ENCODE measurements at places on chromosomes 3 and 15.

DNA sequence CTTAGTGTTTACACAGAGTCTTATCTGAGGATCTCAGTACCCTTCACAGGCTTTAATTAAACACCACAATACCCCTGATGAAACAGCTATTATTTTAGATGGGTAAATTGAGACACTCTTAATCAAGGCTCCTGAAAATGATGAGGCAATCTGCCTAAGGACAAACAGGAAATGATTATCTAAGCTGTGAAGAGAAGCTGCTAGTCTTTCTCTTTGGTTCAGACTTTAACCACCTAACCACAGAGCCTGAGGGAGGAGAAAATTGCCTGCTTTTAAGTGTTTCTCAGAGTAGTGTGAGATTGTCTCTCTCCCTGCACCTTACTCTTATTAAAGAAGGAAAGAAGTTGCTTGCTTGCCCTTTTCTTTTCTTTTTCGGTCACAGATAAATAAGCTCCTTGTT, 364.3 kb upstream of the ADAMTS9 start:
- no peak for DNase-seq

DNA sequence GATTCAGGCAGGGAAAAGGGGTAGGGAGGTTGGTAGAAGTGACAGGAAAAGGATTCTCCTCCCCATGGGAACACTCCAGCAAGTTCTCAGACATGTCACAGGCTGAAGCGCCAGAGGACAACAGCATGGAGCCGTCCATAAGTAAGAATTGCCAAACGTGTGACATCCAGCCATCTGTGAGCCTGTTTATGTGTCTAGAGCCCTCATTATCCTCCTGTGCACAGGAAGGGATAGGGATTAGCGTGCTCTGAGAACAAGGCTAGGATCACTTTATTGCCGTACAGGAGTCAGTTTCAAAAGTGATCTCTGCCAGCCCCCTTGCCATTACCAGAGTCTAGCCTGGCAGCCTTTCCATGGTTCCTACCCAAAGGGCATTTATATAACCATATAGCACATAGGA, 549.5 kb downstream of the NTRK3 start:
- no peak for DNase-seq

DNA sequence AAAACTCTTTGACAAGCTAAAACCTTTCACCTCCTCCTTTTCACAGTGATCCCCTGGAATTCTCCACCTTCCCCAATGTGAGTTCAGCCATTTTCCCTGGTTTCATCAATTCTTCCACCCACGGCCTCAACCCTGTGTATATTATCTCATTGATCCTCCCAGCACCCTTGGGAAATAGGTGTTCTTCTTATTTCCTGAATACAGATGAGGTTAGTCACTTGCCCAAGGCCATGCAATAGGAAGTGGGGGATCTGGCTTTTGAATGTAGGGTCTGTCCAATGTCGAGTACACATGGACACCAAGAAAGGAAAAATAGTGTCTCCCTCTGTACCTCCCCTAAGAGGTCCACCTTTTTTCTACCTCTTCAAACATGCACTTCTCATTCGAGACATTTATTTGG, 262.8 kb upstream of the ST8SIA2 start:
- no peak for DNase-seq

DNA sequence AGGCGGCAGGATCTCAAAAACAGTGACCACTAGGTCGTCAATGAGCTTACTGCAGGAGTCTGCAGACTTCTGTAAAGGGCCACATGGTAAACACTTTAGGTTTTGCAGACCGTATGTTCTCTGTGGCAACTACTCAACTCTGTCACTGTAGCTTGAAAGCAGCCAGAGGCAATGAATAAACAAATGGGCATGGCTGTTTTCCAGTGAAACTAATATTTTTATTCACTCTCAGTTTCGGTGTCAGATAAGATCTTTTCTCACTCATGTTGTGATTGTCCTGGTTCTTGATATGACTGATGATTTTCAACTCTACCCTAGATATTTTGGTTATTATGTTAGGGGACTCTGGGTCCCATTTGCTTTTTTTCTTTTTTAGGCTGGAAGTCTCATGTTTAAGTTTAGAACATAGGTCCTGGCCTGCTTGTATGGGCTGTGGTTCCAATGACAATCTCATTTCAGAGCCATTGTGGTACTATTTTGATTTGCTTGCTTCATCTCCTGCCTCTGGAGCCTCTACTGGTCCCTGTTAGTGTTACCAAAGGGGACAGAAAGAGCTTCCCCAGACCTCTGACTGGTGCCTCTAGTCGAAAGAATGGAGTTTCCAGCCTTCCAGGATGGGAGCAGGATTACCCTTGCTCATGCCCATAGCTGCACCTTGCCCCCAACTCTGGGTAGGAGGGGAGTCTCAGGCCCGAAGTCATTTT, 222.0 kb downstream of the STT3B start:
- DNase-seq: no peak
